Esophagus muscularis mucosa (tissue), 4 donors: ENCODE measurements at places on chromosomes 6 and 20. TPM values are rescaled to one million over a fixed set of nuclear protein-coding genes. Genes with fewer than 3 reads are reported as not detected.

DNA sequence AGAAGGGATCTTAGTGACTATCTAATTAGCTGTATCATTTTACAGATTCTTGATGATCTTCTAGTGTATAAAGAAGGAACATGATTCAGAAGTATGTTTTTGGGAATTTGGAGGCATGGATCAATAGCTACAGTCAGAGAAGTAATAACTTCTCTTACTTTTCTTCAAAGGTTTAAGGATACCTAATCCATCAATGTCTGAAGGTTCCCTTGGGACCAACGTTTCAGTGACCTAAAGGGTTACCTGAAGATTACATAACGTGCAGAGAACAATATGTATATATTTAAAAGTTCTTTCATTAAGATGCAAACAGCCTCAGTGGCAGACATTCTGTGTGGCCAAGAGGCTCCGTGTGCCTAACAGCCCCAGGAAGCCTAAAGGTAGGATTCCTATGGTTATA, 3.2 kb downstream of the HDAC2 start:
- no peak overlapping the region for H3K4me3 ChIP-seq
- no peaks in the 10 kb centered on the region for H3K36me3 ChIP-seq
- H3K27ac ChIP-seq = no peak overlapping the region
- DNase-seq = no peak

The HELZ2 gene
- 36.9 TPM for total RNA-seq

DNA sequence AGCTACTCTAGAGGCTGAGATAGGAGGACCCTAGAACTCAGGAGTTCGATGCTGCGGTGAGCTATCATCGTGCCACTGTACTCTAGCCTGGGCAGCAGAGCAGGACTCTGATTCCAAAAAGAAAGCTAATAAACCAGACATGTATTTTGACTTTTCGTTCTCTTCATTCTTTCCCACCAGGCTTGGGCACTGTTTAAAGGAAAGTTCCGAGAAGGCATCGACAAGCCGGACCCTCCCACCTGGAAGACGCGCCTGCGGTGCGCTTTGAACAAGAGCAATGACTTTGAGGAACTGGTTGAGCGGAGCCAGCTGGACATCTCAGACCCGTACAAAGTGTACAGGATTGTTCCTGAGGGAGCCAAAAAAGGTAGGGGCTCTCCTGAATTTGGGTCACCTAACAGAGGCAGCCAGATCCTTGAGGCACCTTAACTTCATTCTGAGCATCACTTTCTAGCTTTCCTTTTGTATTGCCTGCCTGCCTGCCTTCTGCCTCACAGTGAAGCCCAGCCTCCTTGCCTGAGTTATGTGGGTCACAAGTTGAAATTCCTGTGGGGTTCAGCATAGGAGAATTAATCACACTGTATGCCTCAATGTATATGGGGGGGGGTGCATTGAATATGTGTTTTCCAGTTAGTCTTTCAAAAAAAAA, 3.2 kb downstream of the IRF4 start:
- DNase-seq = no peak
- H3K4me3 ChIP-seq = no peak overlapping the region
- no peaks in the 10 kb centered on the region for H3K36me3 ChIP-seq
- peaks cover 35% of the 10 kb centered on the region for H3K4me1 ChIP-seq
- H3K27ac ChIP-seq = no peak overlapping the region

- no peak for DNase-seq
- H3K4me3 ChIP-seq = no peak overlapping the region
- no peak overlapping the region for H3K27ac ChIP-seq
- peaks cover 15% of the 10 kb centered on the region for H3K4me1 ChIP-seq
- H3K36me3 ChIP-seq = no peaks in the 10 kb centered on the region
- H3K27me3 ChIP-seq = no peaks in the 10 kb centered on the region
These were observed 149.9 kb downstream of the RPS12 start for GRCh38 chr6:132964101-132964867.

DNA sequence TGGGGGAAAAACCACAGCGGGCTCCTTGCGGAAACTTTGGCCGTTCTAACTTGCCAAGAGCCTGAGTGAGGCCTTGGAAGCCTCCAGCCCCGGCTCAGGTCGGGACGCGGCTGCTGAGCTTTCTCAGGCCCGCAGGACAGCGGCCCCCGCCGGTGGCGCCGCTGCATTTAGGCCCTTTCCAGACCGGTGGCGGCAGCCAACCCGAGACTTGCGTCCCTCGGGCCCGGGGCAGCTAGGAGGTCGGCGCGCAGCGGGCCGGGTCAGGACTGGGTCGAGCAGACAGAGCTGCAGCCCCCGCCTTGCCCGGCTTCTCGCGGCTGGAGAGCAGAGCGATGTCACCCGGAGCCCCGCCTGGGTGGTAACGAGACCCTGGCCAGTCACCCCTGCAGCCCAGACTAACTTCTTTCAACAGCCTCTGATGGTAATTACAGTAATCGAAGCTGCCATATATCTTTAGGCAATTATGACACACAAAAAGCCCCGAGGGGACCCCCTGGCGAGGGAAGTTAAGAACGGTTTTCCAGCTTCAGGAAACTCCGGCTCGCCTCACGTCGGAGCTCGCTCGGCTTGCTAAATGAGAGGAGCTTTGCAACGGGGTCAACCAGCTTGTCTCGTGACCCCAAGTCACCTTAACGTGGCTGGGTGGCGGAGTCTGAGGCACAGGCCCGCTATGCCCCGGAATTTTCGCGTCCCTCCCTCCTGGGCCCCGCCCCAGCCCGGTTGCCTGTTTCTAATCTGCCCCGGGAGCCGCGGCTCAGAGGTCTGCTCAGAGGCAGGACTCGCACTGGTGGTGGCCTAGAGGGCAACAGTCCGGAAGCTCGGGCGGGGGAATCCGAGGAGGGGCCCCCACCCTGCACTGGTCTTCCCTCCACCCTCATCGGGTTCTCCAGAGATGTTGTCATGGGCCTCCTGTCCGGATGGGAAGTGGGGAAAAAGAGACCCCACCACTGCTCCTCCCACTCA, 3.0 kb downstream of the NR2E1 start:
- no peak for DNase-seq
- peaks cover 12% of the 10 kb centered on the region for H3K27me3 ChIP-seq
- H3K36me3 ChIP-seq = no peaks in the 10 kb centered on the region
- no peak overlapping the region for H3K27ac ChIP-seq

- H3K36me3 ChIP-seq = peaks cover 41% of the 10 kb centered on the region
- H3K4me3 ChIP-seq = no peak overlapping the region
- DNase-seq = no peak
- H3K27ac ChIP-seq = no peak overlapping the region
These were observed 40.0 kb upstream of the MRPS10 start for GRCh38 chr6:42257614-42258013.

- H3K36me3 ChIP-seq = no peaks in the 10 kb centered on the region
- H3K4me3 ChIP-seq = no peak overlapping the region
- no peaks in the 10 kb centered on the region for H3K4me1 ChIP-seq
- peak; percentile 82 for DNase-seq
- H3K27me3 ChIP-seq = no peaks in the 10 kb centered on the region
These were observed 10.9 kb upstream of the ADGRF4 start for GRCh38 chr6:47687432-47687831.

GRCh38 chr6:124812067-124812466, 150.2 kb upstream of the RNF217 start:
- H3K4me1 ChIP-seq = no peaks in the 10 kb centered on the region
- H3K4me3 ChIP-seq = no peak overlapping the region
- H3K36me3 ChIP-seq = no peaks in the 10 kb centered on the region

DNA sequence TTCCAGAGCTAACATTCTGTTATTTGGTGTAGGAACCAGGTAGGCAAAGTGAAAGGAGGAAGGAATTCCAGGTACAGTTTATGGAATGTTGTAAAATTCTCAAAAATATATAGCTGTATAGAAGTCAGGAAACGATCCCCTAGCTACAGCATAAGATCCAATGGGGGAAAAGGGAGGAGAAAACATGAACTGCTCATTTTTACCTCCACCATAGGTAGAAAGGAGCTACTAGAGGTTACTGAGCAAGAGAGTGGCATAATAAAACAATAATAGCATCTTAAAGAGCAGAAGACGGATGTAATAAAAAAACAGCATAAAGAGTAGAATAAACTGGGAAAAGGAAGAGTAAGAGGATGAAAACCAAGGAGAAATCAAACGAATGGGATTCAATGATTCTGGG, 26.9 kb downstream of the EPB41L2 start:
- H3K36me3 ChIP-seq = no peaks in the 10 kb centered on the region
- no peak overlapping the region for H3K4me3 ChIP-seq
- H3K4me1 ChIP-seq = peaks cover 8% of the 10 kb centered on the region
- no peak overlapping the region for H3K27ac ChIP-seq
- H3K27me3 ChIP-seq = no peaks in the 10 kb centered on the region
- DNase-seq = no peak

The EYS gene
- total RNA-seq = not detected

GRCh38 chr6:122821095-122821494, 32.0 kb downstream of the SMPDL3A start:
- H3K4me1 ChIP-seq = no peaks in the 10 kb centered on the region
- DNase-seq = no peak
- no peaks in the 10 kb centered on the region for H3K27me3 ChIP-seq
- no peaks in the 10 kb centered on the region for H3K36me3 ChIP-seq
- H3K4me3 ChIP-seq = no peak overlapping the region
- no peak overlapping the region for H3K27ac ChIP-seq

DNA sequence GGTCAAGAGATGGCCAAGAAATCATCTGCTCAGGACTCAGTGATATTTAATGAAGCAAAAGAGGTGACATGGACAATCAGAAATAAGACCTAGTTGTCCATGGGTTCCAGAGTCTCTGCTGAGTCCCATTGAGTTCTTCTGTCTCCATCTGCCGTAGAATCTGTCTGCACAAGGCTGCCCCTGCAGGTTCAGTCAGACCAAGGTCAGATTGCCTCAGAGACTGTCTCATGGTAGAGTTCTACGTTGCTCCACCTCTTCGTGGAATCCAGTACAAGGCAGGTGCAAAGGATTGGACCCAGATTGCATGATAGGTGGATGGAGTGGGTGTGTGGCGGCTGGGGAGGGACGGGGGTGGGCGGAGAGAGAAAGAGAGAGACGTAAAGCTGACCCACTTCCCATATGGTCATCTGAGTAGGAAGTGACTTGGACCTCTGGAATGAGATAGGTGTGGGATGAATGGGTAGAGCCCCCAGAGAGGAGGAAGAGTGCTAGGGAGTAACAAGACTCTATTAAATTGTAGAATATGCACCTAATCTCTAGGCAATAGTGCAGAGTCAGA, 75.3 kb downstream of the SOBP start:
- peak overlapping the region; percentile 34 for H3K27ac ChIP-seq
- H3K4me1 ChIP-seq = peaks cover 34% of the 10 kb centered on the region
- H3K27me3 ChIP-seq = no peaks in the 10 kb centered on the region
- H3K4me3 ChIP-seq = no peak overlapping the region
- DNase-seq = no peak
- no peaks in the 10 kb centered on the region for H3K36me3 ChIP-seq
